Left hindlimb (tissue), 1 donor: ENCODE measurements at places on chromosomes 1 and 21.

DNA sequence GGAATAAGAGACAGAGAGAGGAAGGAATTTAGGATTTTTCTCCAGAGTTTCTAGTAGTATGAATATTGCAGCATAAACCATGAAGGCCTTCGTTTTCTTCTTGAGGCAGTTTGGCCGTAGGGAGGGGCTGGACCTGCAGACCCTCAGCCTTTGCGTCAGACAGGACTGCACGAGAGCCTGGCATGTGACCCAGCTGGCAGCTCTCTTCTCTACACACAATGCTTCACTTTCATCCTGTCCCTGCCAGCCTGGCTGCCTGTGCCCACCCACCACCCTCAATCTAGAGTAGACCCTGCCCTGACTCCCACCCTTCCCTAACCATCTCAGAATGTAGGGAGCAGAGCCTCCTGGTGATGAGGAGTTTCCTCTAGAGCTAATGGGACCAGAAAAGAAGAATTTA is 1.6 kb downstream of the CA14 start:
- no peak for DNase-seq

DNA sequence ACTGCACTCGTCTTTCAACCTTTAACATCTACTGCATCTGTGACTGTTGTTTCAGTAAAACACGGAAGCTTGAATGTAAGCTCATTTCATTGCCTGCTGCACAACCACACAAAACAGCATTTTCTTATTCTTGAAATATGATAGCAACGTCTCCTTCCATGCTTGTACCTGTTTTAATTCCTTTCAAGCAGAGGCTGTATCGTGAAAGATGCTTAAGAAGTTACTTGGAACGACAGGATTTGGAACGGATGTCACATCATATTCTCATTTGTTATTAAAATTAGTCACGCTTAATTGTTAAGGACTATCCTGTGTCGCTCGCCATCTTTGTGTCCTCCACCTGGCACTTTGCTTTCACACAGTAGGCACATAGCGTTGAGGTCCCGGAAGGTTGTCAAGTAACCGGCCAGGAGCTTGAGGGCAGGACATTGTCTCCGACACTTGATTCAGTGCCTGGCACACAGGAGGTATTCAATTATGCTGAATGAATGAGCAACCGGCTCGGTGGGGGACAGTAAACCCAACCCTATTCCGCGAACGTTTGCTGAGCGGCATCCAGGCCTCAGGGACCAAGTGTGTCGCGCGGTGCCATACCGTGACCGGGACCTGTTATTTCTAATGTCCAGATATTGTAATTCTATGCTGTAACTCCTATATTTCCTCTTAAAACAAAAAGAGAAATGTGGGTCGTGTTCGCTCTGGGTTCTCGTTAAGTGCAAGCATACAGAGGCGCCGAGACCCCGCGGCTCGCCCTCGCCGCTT is 499 bp upstream of the SH3GLB1 start:
- no peak for DNase-seq

GRCh38 chr1:38076038-38076437 is 29.4 kb upstream of the POU3F1 start:
- DNase-seq = no peak

DNA sequence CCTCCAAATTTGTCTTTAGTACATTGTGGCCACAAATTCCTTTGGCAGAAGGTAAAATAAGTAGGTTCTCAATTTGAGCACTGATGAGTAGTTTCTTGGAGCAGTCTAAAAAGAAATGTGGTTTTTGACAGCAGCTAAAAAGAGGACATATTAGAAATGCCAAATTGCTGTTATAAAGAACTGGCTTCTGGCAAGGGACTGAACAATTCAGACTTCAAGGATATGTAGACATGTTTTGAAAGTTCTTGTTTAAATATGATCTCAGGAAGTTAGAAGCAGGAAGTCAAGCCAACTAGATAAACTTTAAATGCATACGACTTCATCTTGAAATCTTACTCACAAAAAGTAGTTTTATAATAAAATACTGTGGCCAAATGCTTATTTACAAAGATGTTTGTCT is 18.8 kb downstream of the C1orf52 start:
- no peak for DNase-seq

DNA sequence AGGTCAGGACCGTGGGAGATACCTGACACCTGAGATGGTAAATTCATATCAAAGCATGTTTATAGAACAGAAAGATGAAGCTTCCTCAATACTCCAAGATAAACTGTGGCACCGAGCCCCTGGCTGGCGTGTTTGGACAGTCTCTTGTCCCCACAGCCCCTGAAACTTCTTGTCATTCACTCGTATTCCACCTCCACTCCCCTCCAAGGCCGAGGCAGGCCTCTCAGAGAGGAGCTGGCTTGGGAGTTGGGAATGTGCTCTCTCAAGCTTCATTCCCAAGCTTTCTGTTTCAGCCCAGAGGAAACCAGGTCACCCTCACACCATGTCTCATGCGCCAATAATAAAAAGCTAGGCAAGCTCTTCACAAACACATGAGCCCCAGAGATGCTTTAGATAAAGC is 86.1 kb downstream of the NPHP4 start:
- DNase-seq = no peak

- no peak for DNase-seq
These were observed 54.7 kb upstream of the DNAH14 start for GRCh38 chr1:224874775-224875174.

DNA sequence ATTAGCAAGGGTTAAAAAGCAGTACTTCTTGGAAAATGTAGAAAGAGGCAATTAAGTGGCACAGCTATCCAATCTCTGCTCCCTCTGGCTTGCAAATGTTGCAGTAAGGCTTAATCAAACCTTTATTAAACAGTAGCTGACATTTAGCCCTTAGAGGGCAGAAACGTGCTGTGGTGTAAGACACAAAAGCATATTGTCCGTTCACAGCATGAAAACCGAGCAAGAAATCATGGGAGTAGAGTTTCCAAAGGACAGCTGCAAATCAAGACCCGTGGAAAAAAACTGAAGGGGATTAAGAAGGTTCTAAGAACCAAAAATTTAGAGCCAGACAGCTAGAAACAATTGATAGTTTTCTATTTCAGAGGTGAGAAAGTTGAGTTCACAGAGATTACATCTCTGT is 13.1 kb downstream of the ZP4 start:
- no peak for DNase-seq

- no peak for DNase-seq
These were observed 20.1 kb downstream of the CFHR5 start for GRCh38 chr1:196997423-196997822.

GRCh38 chr1:60279798-60280197 is 206.2 kb upstream of the C1orf87 start:
- no peak for DNase-seq

GRCh38 chr1:20507564-20508410 is at the start of gene MUL1:
Gene MUL1 (minus strand): TSS chr1:20508151. CDS start chr1:20508024, 127 bp downstream.
- peak; percentile 97 for DNase-seq

DNA sequence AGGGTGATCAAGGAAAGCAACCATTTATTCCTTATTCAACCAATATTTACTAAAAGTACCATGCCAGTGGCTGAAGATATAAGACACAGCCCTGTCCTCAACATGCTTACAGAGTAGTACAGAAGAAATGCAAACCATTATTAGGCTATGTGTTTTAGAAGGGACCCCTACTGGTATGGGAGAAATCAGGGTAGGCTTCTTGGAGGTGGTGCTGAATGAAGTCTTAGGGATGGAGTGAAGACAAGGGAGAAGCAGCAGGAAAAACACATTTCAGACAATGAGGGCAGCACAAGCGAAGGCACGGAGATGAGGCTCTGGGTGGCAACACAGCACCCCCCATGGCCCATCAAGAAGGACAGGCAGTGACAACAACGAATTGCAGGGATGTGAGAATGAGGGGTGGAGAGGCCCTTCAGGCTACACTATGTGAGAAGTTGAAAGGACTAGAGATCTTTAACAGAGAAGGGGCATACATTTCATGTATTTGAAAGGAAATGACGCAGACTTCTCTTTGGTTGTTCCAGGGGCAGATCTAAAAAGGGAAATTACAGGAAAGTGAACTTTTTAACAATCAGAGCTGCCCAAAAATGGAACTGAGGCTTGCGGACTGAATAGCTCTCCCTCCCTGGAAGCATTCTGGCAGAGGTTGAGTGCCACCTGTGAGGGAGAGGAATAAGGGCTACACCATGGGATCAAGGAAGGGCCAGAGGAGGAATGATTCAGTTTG is 16.8 kb upstream of the CD58 start:
- DNase-seq = no peak

GRCh38 chr1:47631411-47631995 is 193.7 kb downstream of the FOXD2 start:
- peak; percentile 17 for DNase-seq

GRCh38 chr1:89356658-89357400 is 7.0 kb upstream of the GBP6 start:
- no peak for DNase-seq

DNA sequence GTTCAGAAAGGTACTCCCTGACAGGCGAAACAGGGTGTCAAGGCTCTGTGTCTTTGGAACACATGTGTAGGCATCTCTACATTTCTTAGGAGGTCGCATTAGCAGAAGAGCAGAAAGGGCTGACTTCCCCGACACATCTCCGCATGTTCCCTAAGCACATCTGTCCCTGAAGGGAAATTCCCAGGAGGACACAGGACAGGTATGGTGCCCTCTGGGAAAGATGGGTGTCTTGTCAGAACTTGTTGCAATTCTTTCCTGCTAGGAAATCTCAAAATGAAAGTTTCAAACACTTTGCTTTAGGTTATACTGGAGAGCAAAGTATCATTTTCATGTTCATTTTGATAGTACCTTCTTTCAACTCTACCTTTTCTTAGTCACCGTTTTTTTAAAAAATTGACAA is 2.0 kb downstream of the DSCAM start:
- no peak for DNase-seq

DNA sequence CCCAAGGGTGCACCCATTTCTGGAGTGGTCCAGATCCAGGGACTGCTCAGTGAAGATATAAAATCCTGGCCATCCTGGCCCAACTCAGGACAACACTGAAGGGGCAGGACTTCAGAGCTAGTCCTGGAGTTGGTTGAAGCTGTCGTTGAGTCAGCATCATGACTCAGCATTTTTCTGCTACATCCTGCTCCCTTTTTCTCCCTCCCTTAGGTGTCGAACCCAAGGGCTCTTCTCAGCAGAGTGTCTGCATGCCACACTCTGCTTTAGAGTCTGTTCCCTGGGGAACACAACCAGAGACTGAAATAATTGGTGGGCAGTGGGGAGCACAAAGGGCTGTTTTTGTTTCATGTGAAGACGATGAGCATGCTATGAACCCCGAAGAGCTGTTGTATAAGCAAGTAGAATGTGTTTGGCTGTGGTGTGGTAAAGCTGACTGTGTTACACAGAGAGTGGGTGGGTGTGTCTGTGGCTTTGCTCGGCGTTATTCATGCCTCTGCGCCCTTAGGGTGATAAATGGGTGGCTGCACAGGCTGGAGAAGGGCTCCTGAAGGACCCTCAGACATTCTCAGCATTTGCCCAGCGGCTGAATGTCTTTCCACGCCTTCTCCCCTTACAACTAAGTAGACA is 167.2 kb downstream of the CYYR1 start:
- DNase-seq = no peak

- no peak for DNase-seq
These were observed 26.0 kb downstream of the SLC16A1 start for GRCh38 chr1:112929979-112930378.

DNA sequence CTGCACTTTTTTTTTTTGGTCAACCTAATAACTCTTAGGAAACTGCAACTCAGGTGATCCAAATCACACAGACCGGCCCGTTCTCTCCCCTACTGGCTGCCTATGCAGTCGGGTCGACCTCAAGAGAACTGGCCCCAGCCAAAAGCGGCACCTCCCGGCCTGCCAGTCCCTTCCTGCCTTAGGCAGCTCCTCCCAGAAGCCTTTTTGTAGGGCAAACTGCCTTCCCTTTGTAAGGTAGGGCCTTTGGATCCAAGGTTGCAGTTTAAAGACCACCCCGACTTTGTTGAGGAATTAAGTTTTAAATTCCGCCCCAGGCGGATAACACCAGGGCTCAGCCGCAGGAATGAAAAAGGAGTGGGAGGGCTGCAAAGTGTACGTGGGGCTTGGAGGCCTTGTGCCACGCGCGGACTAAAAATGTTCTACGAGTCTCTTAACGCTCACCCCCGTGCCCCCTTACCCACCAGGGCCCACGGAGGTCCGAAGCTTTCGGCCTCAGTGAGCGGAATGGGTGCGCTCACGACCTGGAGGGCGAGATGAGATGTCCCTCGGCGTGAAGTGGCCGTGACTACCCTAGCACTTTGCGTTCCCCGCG is 642 bp upstream of the ST3GAL3 start:
- DNase-seq = no peak

GRCh38 chr1:87305762-87306161 is 22.9 kb upstream of the LMO4 start:
- no peak for DNase-seq

- DNase-seq = no peak
These were observed 22.3 kb upstream of the RGS16 start for GRCh38 chr1:182626527-182626926.

GRCh38 chr1:22722901-22723550 is 12.4 kb downstream of the EPHB2 start:
- DNase-seq = no peak

GRCh38 chr1:98739762-98740161 is 78.2 kb downstream of the SNX7 start:
- DNase-seq = no peak

- DNase-seq = no peak
These were observed 681.2 kb downstream of the PLPP3 start for GRCh38 chr1:55898181-55898580.

- DNase-seq = no peak
These were observed 126.4 kb downstream of the ZZZ3 start for GRCh38 chr1:77556045-77556444.

- no peak for DNase-seq
These were observed 33.5 kb downstream of the SUSD4 start for GRCh38 chr1:223330466-223330865.

GRCh38 chr1:183512450-183512849 is 40.2 kb downstream of the SMG7 start:
- DNase-seq = no peak

DNA sequence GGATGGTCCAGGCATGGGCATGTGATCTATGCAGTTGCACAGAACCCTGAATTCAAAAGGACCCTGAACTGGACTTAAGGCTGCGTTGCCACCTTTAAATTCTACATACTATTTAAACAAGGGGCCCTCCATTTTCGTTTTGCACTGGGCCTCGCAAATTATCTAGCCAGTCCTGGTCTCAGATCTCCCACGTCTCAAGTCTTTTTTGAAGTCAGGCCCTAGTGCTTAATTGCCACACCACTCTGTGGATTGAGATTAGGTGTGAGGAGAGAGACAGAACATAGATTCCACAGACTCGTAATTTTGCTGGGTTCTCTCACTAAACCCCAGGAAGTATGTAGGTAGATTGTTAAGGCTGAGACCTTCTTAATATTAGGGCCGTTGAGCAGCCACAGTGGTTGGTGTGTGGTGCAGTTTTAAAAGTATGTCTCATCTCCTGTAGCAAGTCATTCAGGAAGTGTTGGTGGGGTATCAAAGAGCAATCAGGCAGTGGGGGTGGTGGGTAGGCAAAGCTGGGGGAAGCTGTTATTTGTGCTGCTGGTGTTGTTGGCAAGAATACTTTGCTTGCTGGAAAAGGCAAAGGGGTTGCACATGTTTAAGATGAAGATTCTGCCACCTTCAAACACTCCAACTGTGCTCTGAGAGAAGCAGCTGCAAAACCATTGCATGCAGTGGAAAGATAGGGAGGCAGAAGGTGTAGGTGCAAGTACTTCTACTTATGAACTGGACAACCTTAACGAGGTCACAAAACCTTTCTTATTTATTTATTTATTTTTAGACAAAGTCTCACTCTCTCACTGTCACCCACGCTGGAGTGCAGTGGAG is 11.2 kb downstream of the CD84 start:
- DNase-seq = no peak
